Ovary (tissue), 10 donors: ENCODE measurements at places on chromosomes 3 and 15.

DNA sequence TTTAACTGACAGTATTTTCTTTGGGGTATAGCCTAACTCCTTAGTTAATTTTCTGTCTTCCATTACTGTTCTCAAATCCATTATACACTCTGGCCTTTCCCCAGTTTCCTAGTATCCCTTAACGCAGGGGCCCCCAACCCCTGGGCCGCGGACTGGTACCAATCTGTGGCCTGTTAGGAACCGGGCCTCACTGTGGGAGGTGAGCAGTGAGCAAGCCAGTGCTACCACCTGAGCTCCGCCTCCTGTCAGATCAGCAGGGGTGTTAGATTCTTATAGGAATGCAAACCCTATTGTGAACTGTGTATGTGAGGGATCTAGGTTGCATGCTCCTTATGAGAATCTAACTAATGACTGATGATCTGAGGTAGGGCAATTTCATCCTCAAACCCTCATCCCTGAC lies 75.1 kb downstream of the DOCK3 start:
- H3K36me3 ChIP-seq, result no peaks in the 10 kb centered on the region
- no peak for DNase-seq
- H3K4me3 ChIP-seq, result no peak overlapping the region
- H3K27ac ChIP-seq, result no peak overlapping the region

DNA sequence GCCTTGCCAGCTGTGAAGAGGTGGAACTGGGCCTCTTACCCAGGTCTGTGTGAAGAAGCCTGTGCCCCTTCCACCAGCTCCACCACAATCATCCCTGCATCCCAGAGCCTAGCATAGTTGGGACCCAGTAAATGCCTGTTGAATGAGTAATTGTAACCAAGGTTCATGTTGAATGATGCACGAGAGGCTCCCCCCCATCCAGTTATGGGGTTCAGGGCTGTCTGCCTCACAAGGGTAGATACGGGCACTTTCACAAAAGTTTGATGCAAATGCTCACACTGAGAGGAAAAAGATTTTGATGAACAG lies 29.5 kb upstream of the TSEN2 start:
- no peaks in the 10 kb centered on the region for H3K27me3 ChIP-seq
- H3K4me3 ChIP-seq, result no peak overlapping the region
- H3K36me3 ChIP-seq, result no peaks in the 10 kb centered on the region
- H3K4me1 ChIP-seq, result no peaks in the 10 kb centered on the region

GRCh38 chr3:14602804-14603644 lies 48.5 kb upstream of the CCDC174 start:
- H3K27me3 ChIP-seq, result no peaks in the 10 kb centered on the region
- no peaks in the 10 kb centered on the region for H3K36me3 ChIP-seq
- peak overlapping the region; percentile 1 for H3K4me3 ChIP-seq
- DNase-seq, result no peak
- peaks cover 4% of the 10 kb centered on the region for H3K4me1 ChIP-seq
- H3K27ac ChIP-seq, result no peak overlapping the region

DNA sequence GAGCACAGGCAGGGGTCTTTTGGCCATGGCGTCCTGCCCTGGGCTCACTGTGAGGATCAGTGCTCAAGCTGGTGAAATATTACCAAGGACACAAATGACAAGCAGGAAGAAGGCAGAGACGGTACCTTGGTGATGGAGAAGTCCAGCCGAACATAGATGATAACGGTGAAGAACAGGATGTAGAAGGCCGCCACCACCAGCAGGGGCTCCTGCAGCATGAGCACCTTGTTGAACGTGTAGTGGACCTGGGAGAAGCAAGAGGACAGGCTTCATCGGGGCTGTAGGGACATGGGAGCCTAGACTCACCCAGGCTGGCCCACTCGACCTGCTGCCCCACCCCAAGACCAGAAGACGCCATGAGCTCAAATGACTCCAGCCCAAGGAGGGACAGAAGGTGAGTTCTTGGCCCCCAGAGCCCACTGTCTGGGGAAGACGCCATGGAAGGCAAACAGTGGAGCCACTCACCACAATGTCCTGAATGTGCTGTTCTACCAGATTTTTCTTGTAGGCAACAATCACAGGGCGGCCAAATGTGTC lies 25.1 kb downstream of the RPN1 start:
- no peak overlapping the region for H3K27ac ChIP-seq
- no peaks in the 10 kb centered on the region for H3K36me3 ChIP-seq
- no peaks in the 10 kb centered on the region for H3K4me1 ChIP-seq
- no peak overlapping the region for H3K4me3 ChIP-seq
